ENCODE measurements at places on chromosomes 2 and 18.
A peak's percentile ranks its signal among the peaks of the same experiment; 100 is the strongest.

DNA sequence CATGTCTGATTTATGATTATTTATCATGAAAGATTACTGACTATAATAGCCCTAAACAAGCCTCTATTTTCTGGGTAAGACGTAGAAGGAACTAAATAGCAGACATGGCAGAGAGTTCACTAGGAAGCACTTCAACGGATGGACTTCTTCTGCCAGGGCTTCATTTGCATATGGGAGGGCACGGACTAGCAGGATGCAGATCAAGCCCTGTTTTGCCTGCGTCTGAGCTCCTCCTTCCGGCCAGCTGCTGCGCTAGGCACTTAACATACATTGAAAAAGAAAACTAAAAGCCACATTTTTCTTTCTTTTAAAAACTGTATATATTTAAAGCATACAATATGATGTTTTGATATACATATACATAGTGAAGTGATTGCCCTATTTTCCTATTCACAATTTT, 340.0 kb upstream of the MEX3C start:
- peak; percentile 17 for DNase-seq
- no peak overlapping the region for H3K4me3 ChIP-seq
- no peaks in the 10 kb centered on the region for H3K4me1 ChIP-seq
- H3K27ac ChIP-seq: no peak overlapping the region

GRCh38 chr2:16134436-16135165, 194.3 kb downstream of the MYCN start:
- no peak overlapping the region for H3K27ac ChIP-seq
- H3K36me3 ChIP-seq: no peaks in the 10 kb centered on the region
- no peaks in the 10 kb centered on the region for H3K27me3 ChIP-seq
- H3K4me1 ChIP-seq: no peaks in the 10 kb centered on the region
- peak; percentile 1 for DNase-seq

- H3K4me1 ChIP-seq: no peaks in the 10 kb centered on the region
- no peaks in the 10 kb centered on the region for H3K27me3 ChIP-seq
- no peak overlapping the region for H3K27ac ChIP-seq
- no peaks in the 10 kb centered on the region for H3K36me3 ChIP-seq
- H3K4me3 ChIP-seq: no peak overlapping the region
- DNase-seq: no peak
Measured at GRCh38 chr2:22079583-22079982, 955.8 kb downstream of the TDRD15 start.

GRCh38 chr2:77873506-77873905, 351.3 kb upstream of the LRRTM4 start:
- no peaks in the 10 kb centered on the region for H3K27me3 ChIP-seq

DNA sequence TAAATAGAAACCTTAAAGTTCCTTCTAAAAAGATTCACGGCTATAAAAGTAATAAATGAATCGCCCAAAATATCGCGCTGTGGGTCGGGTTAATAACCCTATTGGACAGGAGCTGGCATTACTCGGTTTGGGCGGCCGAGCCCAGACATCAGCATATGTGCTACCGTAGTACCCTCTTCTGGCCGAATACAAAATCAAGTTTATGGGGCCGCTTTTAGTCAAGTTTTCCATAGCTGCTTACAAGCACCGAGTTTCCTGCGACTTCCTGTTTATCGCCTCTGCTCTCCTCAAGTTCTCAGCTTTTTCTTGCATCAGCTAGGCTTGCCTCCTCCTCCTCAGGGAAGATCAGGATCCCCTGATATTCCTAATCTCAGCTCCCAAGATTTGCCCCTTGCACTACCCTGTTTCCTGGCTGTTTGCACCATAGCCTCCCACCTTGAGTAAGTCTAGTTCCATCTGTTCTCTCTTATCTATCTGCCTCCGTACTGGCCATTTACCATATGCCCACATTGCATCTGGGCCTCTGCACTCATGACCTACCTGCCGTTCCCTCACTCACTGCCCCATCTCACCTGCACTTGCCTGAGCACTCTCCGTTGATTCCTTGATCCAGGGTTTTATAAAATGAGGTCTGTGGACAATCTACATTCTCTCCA, 56.1 kb downstream of the SLC35F5 start:
- H3K27ac ChIP-seq: no peak overlapping the region
- DNase-seq: no peak
- no peak overlapping the region for H3K4me3 ChIP-seq
- H3K4me1 ChIP-seq: peaks cover 14% of the 10 kb centered on the region
- no peaks in the 10 kb centered on the region for H3K27me3 ChIP-seq

DNA sequence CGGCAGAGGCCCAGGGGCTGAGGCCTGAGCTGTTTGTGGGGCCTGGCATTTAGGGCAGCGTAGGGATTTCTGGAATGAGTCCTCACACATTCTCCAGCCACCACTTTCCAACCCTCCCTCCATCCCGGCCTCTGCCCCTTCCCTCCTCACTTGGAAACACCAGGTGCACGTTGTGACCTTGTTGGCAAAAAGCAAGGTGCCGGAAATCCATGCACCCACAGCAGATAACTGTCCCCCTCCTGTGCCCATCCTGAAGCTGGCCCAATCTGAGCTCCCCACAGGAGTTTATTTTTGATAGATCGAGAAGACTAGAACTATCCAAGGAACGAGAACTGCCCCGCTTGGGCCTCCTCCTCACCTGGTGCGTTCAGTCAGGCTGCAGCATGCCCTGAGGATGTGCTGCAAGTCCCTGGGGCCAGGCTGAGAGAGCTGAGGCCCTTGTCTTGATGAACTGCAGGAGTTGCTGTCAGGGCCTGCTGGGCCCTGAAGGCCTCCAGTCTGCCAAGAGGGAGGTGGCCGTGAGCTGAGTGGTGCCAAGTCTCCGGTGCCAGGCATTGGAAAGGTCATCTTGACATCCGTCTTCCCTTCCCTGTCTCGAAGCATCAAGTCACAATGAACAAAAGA, 55.8 kb downstream of the CTIF start:
- no peaks in the 10 kb centered on the region for H3K4me1 ChIP-seq
- no peaks in the 10 kb centered on the region for H3K27me3 ChIP-seq
- no peak overlapping the region for H3K27ac ChIP-seq
- no peak for DNase-seq

DNA sequence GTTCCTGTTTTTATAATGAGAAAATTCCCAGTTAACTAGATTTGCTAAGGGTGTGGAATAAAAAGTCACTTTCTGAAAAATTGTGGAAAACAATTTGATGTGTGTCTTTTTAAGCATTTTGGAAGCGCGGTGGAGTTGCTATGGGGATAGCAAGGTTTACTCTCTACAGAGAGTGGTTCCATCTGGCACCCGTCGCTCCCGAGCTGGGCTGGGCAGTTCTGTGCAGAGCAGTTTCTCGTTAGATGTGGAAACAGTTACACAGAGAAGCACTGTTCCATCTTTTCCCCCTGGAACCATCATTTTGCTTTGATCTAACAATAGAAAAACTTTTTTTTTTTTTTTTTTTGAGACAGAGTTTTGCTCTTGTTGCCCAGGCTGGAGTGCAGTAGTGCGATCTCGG, 17.4 kb downstream of the LDLRAD4 start:
- no peaks in the 10 kb centered on the region for H3K27me3 ChIP-seq
- no peaks in the 10 kb centered on the region for H3K36me3 ChIP-seq
- no peaks in the 10 kb centered on the region for H3K4me1 ChIP-seq
- H3K4me3 ChIP-seq: no peak overlapping the region
- no peak for DNase-seq

DNA sequence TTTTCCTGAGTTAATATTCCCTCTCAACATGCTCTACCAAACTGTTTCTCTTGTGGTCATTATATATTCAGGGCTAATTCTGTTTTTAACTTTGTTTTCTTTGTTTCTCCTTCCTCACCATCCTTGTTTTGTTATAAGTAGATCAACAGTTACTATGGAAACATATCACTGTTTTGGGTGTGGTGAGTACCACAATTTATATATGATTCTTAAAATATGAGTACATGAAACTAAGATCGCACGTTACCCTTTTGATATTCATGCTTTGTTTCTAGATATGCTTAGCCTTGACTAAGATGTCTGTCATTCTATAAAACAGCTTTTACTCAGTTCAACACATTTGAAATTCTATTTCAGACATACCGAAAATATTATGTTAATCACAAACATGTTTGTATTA, 232.3 kb upstream of the ITGA4 start:
- H3K4me3 ChIP-seq: no peak overlapping the region
- no peak for DNase-seq
- no peaks in the 10 kb centered on the region for H3K4me1 ChIP-seq
- H3K36me3 ChIP-seq: no peaks in the 10 kb centered on the region
- no peak overlapping the region for H3K27ac ChIP-seq

DNA sequence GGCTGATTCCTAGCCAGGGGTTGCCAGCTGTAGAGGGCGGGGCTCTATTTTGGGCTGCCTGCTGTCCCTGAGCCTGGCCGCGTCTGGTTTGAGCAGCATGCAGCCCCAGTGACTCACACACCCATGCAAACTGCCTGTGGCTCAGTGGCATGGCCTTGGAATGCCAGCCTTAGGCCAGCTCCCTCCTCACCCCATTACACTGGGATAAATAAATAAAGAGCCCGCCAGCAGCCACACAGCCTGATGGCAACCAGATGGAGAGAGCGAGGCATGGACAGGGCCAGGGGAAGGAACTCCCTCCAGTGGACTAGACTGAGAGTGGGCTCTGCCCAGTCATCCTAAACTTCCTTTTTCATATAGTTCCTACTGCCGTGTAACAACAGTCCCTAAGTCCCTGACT, 18.3 kb downstream of the NHEJ1 start:
- peaks cover 11% of the 10 kb centered on the region for H3K4me1 ChIP-seq
- H3K36me3 ChIP-seq: peaks cover 47% of the 10 kb centered on the region
- H3K27ac ChIP-seq: no peak overlapping the region
- H3K27me3 ChIP-seq: no peaks in the 10 kb centered on the region

- no peaks in the 10 kb centered on the region for H3K36me3 ChIP-seq
- no peak overlapping the region for H3K27ac ChIP-seq
- no peak for DNase-seq
- no peak overlapping the region for H3K4me3 ChIP-seq
Measured at GRCh38 chr2:41084321-41084720, 632.4 kb upstream of the SLC8A1 start.

GRCh38 chr2:156399224-156399949, 36.8 kb upstream of the GPD2 start:
- peak overlapping the region; percentile 76 for H3K4me3 ChIP-seq
- H3K36me3 ChIP-seq: no peaks in the 10 kb centered on the region
- peak overlapping the region; percentile 96 for H3K27ac ChIP-seq

DNA sequence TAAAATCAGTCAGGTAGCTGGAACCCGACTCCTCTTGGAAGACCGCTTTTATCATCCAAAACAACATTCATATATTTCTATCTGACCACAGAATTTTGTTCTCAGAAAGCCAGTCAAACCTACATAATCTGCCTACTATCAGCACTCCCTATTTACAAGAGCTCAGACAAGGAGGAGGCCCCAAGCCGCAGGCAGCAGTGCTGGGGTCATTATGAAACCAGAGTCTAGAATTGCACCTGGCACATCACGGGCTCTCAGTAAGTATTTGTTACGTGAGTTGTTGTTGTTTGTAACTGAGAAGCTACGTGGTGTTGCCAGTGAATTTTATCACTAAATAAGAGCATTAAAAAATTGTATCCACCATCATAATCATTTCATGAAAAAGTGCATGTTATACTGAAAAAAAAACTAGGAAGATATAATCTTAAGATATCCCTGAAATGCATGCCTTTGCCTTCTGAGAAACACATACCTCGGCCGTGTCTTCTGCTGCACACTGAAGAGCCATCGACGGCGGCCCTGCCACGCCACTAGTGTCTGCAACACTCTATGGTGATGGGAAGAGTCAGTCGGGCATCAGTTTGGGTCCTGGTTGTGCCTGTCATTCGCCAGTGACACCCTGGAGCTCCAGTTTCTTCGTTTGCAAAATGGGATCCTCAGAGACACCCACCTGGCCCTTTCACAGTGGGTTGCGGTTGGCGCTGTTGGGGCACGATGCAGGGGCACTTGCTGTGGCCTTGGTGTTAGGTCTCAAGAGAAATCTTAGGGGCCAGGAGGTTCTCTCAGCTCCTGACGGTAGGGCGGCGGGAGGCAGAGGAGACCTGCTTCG, 505.9 kb downstream of the EIPR1 start:
- H3K4me1 ChIP-seq: no peaks in the 10 kb centered on the region
- H3K27ac ChIP-seq: no peak overlapping the region
- no peak overlapping the region for H3K4me3 ChIP-seq
- H3K27me3 ChIP-seq: no peaks in the 10 kb centered on the region
- no peaks in the 10 kb centered on the region for H3K36me3 ChIP-seq

GRCh38 chr2:44510246-44510645, 148.5 kb downstream of the CAMKMT start:
- H3K36me3 ChIP-seq: no peaks in the 10 kb centered on the region
- no peaks in the 10 kb centered on the region for H3K27me3 ChIP-seq
- H3K4me1 ChIP-seq: no peaks in the 10 kb centered on the region

DNA sequence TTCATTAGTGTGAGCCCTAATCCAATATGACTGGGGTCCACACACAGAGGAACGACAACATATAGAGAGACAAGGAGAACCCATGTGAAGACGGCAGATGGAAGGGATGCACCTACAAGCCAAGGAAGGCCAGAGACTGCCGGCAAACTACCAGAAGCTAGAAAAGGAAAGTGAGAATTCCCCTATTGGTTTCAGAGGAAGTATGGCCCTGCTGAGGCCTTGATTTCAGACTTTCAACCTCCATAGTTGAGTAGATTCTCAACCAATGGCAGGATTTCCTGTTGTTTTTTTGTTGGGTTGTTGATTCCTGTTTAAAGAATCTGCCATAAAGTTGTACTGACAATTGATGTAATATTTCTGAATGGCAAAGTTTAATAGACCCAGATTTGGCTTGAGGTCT, 241.5 kb downstream of the SATB2 start:
- H3K27ac ChIP-seq: no peak overlapping the region
- H3K36me3 ChIP-seq: no peaks in the 10 kb centered on the region
- no peaks in the 10 kb centered on the region for H3K27me3 ChIP-seq
- DNase-seq: no peak

DNA sequence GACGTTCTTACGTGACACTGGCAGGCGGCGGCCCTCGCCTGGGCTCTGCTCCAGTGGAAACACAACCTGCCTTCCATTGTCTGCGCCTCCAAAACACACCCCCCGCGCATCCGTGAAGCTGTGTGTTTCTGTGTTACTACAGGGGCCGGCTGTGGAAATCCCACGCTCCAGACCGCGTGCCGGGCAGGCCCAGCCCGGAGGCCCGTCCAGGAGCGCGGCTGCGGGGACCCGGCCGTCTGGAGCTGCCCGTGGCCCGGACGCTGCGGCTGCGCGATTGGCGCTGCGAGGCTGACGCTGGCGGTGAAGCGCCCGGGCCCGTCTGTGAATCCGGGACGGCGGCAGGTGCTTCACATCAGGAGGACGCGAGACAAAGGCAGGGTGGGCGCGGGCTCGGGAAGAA, 670.3 kb upstream of the SALL3 start:
- H3K4me1 ChIP-seq: no peaks in the 10 kb centered on the region
- no peaks in the 10 kb centered on the region for H3K36me3 ChIP-seq
- DNase-seq: no peak
- H3K4me3 ChIP-seq: no peak overlapping the region
- no peaks in the 10 kb centered on the region for H3K27me3 ChIP-seq
